CD4-positive, alpha-beta T cell treated with Interleukin-2 at 100 ng/mL for 4 hours (primary cell): ENCODE measurements at places on chromosomes 12 and 14.

- no peak for DNase-seq
These were observed 2.0 kb upstream of the FKBP11 start for GRCh38 chr12:48927261-48927660.

DNA sequence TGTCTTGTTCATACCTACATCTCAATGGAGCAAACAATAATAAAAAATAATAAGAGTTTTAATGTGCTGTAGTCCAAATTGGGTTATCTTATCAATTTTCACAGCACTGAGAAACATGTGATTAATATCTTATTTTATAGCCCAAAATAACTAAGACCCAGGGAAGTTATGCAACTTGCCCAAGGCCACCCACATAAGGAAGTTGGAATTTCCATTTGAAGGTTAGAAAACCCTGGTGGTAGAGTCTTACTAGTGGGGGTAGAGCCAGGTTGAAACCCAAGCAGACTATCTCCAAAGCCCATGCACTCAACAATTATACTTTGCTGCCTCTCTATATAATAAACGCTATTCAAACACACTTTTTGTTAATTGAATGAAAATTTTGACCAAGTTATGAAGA lies 270.0 kb upstream of the CAND1 start:
- no peak for DNase-seq

GRCh38 chr14:59344691-59345455 lies 120.3 kb downstream of the GPR135 start:
- no peak for DNase-seq

DNA sequence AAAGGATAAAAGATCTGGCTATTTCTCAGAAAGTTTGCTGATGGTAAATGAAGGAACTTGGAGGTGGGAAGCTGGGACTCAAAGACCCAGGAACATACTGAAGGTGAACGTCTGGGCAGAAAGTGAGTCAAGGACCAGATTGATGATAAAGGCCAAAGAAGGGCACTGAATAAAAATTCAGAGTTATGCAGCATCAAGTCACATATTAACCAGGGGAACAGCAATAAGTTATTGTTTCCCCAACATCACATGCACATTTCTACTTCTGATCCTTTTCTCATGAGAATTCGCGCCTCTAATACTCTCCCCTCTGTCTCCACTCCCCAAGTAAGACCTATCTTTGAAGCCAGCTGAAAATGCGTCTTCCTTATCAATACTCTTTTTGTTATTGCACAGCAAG lies 71.8 kb upstream of the SLC35F4 start:
- no peak for DNase-seq

DNA sequence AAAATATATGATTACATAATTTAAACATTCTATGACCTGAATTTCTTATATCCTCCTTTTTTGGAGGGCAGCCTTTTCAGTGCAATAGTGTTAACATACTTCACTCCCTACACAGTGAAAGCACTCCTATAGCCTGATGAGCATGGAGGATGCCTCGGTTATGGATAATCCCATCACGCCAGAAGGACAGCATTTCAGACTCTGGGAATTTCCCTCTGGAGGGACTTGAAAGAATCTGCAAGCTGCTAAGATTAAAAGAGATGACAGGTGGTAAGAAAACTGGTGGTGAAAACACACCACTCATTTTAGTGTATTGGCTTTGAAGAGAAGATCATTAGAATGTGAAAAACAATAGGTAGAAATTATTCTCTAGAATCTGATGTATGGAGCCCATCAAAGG lies 99.3 kb upstream of the LMNTD1 start:
- no peak for DNase-seq
